Nucleus accumbens (tissue), 56 donors: ENCODE measurements at places on chromosomes 13 and 19.

DNA sequence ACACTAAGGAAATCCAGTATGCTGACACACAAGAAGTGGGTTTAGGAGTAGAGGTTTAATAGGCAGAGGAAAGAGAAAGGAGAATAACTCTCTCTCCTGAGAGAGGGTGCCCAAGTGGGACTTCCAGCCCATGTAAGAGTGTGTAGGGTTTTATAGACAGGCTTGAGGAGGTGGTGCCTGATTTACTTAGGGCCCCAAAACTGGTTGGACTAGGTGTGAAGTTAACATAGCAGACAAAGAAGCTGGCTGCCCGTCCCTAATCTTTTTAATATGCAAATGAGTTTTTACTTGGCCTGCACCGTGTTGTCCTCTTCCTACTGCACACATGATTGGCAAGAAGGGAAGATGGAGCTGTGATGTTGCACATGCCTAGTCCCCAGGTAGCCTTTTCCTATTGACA, 752.5 kb upstream of the SLITRK5 start:
- no peak for DNase-seq

DNA sequence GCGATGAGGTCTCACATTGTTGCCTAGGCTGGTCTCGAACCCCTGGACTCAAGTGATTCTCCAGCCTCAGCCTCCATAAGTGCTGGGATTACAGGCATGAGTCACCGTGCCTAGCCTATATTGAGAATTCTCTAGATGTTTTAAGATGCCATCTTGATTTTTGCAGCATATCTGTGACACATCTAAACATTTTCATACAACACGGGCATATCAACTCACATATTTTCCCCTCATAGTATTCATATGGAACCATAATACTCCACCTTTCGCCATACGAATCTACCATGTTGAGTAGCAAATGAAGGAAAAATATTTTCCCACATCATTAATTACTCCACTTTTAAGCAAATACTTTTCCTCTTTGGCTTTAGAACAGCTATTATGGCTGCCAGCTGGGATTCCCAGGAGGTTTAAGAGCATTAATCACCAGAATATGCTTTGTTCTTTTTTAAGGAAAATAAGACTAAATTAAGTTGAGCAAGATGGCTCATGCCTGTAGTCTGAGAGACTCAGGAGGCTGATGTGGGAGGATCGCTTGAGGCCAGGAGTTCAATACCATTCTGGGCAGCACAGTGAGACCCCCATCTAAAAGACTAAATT, 56.9 kb upstream of the GTF2F2 start:
- no peak for DNase-seq

GRCh38 chr13:90107661-90108060, 1239.8 kb upstream of the MIR17HG start:
- DNase-seq, result no peak

DNA sequence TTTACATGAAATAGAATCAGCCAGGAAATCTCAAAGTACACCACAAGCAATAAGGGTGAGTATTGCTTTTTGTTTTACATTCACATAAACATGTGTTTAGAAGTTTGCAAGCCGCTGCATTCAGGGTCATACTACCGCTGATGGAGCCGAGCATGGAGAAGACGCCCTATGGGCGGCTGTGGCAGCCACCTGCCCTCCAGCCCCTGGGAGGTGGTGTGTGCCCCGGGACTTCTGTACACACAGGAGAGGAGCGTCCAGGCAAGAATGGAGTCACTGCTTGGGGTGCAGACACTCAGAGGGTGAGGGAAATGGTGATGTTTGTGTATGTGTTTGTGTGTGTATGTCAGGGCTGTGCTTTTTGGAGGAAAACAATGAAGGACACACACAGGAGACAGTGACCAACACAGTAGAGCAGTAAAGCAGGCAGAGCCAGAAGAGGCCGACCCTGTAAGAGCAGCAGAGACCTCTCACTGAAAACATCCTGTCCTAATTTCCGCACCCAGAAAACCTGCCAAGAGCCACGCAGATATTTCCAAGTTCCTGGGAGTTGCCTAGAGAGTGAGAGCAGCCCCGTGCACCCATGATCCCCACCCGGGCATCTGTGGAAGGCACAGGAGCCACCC, 108.1 kb upstream of the GJB6 start:
- DNase-seq, result no peak

GRCh38 chr19:5784581-5785147, at the start of gene PRR22:
PRR22 (minus strand) TSS chr19:5784746; CDS start chr19:5784660, 86 bp downstream.
- DNase-seq, result no peak
